ENCODE measurements at places on chromosomes 5 and 9. TPM values are rescaled to one million over a fixed set of nuclear protein-coding genes. Genes with fewer than 3 reads are reported as not detected.

DNA sequence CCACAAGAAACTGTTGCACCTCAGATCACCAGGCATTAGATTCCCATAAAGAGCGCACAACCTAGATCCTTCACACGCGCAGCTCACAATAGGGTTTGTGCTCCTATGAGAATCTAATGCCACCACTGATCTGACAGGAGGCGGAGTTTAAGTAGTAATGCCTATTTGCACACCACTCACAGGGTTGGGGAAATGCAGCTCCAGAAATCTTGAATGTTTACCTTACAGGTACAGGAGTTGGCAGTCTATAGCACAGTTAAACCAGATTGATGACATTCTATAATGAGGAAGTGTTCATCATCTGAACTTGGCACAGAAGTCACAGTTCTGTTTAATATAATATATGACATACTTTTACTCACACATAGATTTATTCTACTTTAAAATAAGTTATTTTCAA, 732.2 kb upstream of the ZNF608 start:
- no peak overlapping the region for H3K27ac ChIP-seq
- H3K4me3 ChIP-seq = no peak overlapping the region
- H3K36me3 ChIP-seq = no peaks in the 10 kb centered on the region
- H3K4me1 ChIP-seq = no peaks in the 10 kb centered on the region
- DNase-seq = no peak

DNA sequence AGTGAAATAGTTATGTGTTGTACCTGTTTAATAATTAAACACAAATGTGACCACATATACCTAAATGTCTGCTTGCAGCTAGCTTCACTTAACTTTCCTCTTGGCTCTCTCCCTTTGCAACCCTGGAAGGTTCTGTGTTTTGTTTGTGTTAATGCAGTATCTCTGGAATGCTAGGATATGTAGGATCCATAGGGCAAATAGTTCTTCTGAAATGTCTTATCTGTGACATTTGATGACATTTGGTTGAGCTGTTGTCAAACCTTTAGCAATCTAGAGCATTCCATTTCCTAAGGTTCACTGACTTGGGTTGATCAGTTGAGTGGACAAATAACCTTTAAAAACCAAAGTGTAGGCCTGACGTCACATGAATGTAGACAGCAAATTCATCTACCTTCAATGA, 21.8 kb downstream of the CTNNA1 start:
- no peak for DNase-seq
- no peaks in the 10 kb centered on the region for H3K36me3 ChIP-seq

- H3K27ac ChIP-seq = no peak overlapping the region
- no peaks in the 10 kb centered on the region for H3K4me1 ChIP-seq
- H3K36me3 ChIP-seq = no peaks in the 10 kb centered on the region
- H3K4me3 ChIP-seq = no peak overlapping the region
- no peak for DNase-seq
Measured at GRCh38 chr5:180665682-180666404, 16.4 kb upstream of the FLT4 start.

GRCh38 chr5:135497971-135498636, 37.7 kb downstream of the NEUROG1 start:
- peaks cover 19% of the 10 kb centered on the region for H3K27me3 ChIP-seq
- H3K4me3 ChIP-seq = no peak overlapping the region
- H3K36me3 ChIP-seq = no peaks in the 10 kb centered on the region
- DNase-seq = no peak
- H3K4me1 ChIP-seq = no peaks in the 10 kb centered on the region

GRCh38 chr5:177537389-177538361, 16.7 kb downstream of the FAM193B start:
- no peaks in the 10 kb centered on the region for H3K36me3 ChIP-seq
- no peaks in the 10 kb centered on the region for H3K27me3 ChIP-seq
- DNase-seq = no peak
- no peak overlapping the region for H3K4me3 ChIP-seq

DNA sequence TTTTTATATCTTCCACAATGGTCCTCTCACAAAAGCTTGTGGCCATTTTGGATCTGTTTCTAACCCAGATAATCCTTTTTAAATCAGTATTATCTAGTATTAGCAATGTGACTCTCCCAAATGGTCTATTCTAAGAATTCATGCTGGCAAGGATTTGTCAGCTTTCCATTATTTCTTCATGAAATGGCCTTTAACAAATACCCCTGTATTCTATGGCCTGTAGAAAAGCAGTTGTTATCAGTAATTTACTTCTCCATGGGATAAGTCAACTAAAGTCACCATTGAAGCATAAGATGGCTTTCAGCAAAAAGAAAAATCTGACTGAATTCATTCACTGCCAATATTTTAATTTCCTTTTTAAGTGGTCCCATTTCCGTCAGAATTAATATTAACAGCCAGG, 346.4 kb upstream of the FAM174A start:
- no peaks in the 10 kb centered on the region for H3K27me3 ChIP-seq
- H3K27ac ChIP-seq = no peak overlapping the region
- H3K4me1 ChIP-seq = no peaks in the 10 kb centered on the region
- H3K36me3 ChIP-seq = no peaks in the 10 kb centered on the region
- no peak overlapping the region for H3K4me3 ChIP-seq

DNA sequence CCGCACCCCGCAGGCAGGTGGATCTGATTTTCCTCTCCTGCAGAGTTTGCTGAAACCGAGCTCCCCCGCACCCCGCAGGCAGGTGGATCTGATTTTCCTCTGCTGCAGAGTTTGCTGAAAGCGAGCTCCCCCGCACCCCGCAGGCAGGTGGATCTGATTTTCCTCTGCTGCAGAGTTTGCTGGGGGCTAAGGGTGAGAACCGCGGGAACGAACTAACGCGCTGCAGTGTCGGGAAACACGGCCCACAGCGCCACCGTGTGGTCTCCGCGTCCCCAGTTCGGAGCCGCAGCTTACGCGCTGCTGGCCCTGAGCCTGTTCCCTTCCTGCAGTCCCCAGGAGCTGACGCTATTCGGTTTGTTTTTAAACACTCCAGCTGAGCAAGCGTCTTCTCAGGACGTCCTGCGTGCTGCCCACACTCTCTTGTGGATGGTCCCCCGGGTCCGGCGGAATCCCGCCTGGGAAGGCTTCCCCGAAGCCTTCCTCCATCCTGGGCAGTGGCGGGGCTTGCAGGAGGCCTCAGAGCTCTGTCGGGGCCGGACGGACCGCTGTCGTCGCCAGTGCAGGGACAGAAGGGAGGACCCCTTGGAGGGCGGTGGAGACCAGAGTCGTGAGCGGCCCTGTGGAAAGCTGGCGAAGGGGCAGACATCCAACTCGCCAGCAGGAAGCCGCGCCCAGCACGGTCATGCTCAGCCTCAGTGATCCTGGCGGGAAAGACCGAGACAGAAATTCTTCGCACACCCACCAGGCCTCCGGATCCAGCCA, 121.2 kb upstream of the LPCAT1 start:
- peaks cover 22% of the 10 kb centered on the region for H3K27me3 ChIP-seq
- no peak overlapping the region for H3K4me3 ChIP-seq
- peak; percentile 84 for DNase-seq
- H3K27ac ChIP-seq = no peak overlapping the region

DNA sequence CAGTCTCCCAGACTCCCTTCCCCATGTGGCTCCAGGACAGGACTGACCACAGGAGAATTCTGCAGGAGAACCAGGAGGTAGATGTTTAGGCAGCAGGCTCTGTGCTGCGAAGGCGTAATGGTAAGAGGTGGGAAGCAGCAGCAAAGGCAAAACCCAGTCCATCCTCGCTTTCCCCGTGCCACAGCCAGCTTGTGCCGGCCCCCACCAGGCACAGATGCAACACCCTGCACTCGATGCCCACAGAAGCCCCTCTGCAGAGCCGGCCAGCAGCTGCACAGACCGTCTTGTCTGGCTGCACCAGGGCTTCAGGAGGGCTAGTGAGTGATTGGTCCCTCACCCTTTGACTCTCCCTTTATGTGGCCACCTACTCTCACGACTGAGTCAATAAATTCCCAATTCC, 28.0 kb downstream of the ANKS6 start:
- no peak for DNase-seq
- H3K27ac ChIP-seq = no peak overlapping the region
- H3K4me1 ChIP-seq = no peaks in the 10 kb centered on the region
- no peaks in the 10 kb centered on the region for H3K27me3 ChIP-seq
- H3K36me3 ChIP-seq = peaks cover 60% of the 10 kb centered on the region

DNA sequence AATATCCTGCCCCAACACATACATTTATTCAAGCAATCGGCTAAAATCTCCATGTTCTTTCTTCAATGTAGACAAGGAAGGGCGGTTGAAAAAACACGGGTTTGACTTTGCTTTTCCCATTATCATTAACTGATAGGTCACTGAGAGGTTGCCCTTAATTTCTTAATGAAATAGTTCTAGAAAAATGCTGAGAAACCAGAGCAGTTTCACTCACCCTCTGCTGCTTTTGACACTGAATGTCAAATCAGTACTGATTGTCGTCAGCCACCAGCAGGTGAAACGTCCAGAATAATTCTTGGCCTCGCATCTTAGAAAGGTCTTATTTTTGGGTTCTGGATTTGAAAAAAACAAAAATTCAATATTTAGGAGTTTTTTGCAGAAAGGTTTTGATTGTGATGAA, 8.1 kb downstream of the IL12B start:
- no peak for DNase-seq
- no peaks in the 10 kb centered on the region for H3K27me3 ChIP-seq

- no peak overlapping the region for H3K27ac ChIP-seq
- no peak overlapping the region for H3K4me3 ChIP-seq
- no peaks in the 10 kb centered on the region for H3K36me3 ChIP-seq
- no peaks in the 10 kb centered on the region for H3K27me3 ChIP-seq
- H3K4me1 ChIP-seq = no peaks in the 10 kb centered on the region
- DNase-seq = no peak
Measured at GRCh38 chr5:152987131-152987530, 503.3 kb upstream of the GRIA1 start.

- H3K36me3 ChIP-seq = no peaks in the 10 kb centered on the region
- no peaks in the 10 kb centered on the region for H3K4me1 ChIP-seq
- H3K27me3 ChIP-seq = no peaks in the 10 kb centered on the region
- H3K27ac ChIP-seq = no peak overlapping the region
Measured at GRCh38 chr9:84971571-84971970, 302.0 kb downstream of the NTRK2 start.

- H3K36me3 ChIP-seq = no peaks in the 10 kb centered on the region
- no peaks in the 10 kb centered on the region for H3K4me1 ChIP-seq
- H3K27me3 ChIP-seq = no peaks in the 10 kb centered on the region
- no peak for DNase-seq
Measured at GRCh38 chr5:3024976-3025375, 273.5 kb upstream of the IRX2 start.

- no peak for DNase-seq
Measured at GRCh38 chr5:173736374-173736773, 119.9 kb upstream of the BOD1 start.

DNA sequence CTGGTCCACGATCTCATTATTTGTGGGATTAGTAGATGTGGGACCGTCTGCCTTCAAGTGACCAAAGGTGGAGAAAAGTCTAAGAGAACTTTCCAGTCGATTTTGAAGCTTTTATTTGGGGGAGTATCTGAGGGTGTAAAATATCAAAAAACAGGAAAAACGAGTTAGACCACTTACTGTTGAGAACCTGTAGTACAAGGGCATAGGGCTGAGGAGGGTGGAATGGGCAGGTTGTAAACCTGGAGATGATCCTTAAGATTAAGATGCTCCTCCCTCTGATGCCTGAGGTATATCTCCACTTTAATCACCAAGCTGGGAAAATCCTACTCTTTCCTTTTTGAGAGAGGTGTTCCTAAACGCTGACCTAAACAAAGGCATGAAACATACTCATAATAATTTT, 32.0 kb upstream of the GTF2H2C start:
- no peak overlapping the region for H3K4me3 ChIP-seq
- H3K4me1 ChIP-seq = no peaks in the 10 kb centered on the region
- no peak for DNase-seq
- H3K27me3 ChIP-seq = no peaks in the 10 kb centered on the region
- H3K27ac ChIP-seq = no peak overlapping the region

GRCh38 chr9:33125871-33126823, 41.0 kb downstream of the B4GALT1 start:
- peaks cover 10% of the 10 kb centered on the region for H3K4me1 ChIP-seq
- peak; percentile 14 for DNase-seq
- H3K27me3 ChIP-seq = no peaks in the 10 kb centered on the region
- H3K27ac ChIP-seq = peak overlapping the region; percentile 8
- no peak overlapping the region for H3K4me3 ChIP-seq

DNA sequence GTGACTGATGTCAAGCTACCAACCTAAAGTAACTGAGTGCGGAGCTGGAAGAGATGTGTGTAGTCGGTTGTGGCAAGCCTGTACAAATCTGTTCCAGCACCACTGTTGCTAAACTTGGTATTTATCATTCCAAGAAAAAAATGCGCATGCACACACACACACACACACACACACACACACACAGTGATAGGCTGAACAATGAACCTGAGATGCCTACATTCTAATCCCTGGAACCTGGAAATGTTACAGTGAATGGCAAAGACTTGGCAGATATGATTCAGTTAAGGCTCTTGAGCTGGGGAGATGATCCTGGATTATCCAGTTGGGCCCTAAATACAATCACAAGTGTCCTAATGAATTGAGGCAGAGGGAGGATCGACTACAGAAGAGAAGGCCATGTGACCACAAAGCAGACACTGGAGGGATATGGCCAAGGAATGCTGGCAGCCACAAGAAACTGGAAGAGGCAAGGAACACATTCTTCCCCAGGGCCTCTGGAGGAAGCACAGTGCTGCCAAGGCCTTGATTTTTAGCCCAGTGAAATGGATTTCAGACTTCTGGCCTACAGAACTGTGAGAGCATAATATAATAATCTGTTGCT, 49.7 kb upstream of the LHFPL2 start:
- H3K4me3 ChIP-seq = no peak overlapping the region
- no peaks in the 10 kb centered on the region for H3K36me3 ChIP-seq
- no peaks in the 10 kb centered on the region for H3K4me1 ChIP-seq
- no peak overlapping the region for H3K27ac ChIP-seq
- no peaks in the 10 kb centered on the region for H3K27me3 ChIP-seq

- no peak overlapping the region for H3K4me3 ChIP-seq
- no peaks in the 10 kb centered on the region for H3K36me3 ChIP-seq
- H3K4me1 ChIP-seq = peaks cover 14% of the 10 kb centered on the region
- no peak for DNase-seq
Measured at GRCh38 chr9:83533296-83533695, 4.9 kb downstream of the FRMD3 start.

DNA sequence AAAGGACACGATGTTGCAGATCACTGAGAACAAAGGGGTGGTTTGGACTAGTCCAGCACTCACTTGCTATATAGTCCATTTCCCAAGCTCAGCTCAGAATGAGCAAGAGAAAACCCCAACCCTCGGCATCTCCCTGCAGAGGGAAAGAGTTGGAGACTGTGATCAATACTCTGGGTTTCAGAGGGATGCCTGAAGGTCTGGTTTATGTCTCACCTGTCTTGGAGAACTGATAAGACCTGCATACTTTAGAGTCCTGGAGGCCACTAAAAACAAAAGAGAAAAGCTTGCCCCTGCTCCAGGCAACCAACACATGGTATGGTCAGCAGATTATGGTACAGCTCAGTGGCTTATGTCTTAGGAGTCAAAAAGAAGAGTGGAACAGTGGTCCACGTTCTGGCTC, 1006.9 kb downstream of the CDH9 start:
- no peaks in the 10 kb centered on the region for H3K36me3 ChIP-seq
- H3K4me3 ChIP-seq = no peak overlapping the region
- no peaks in the 10 kb centered on the region for H3K4me1 ChIP-seq
- H3K27me3 ChIP-seq = no peaks in the 10 kb centered on the region
- no peak overlapping the region for H3K27ac ChIP-seq

MRPL50 gene
- 18.1 TPM for total RNA-seq

PRKACG gene
- total RNA-seq = not detected

OR1Q1 gene
- not detected for total RNA-seq

CA9 gene
- not detected for total RNA-seq

ARHGEF37 gene
- total RNA-seq = 19.1 TPM

LCP2 gene
- total RNA-seq = 2.8 TPM

PLPP7 gene
- 78.8 TPM for total RNA-seq

RANBP17 gene
- 5.9 TPM for total RNA-seq

WWC1 gene
- 1.1 TPM for total RNA-seq

GFPT2 gene
- total RNA-seq = 5.2 TPM

SPACA9 gene
- 4.6 TPM for total RNA-seq

EFNA5 gene
- total RNA-seq = 34.3 TPM

IFNB1 gene
- not detected for total RNA-seq
